ENCODE measurements at places on chromosomes 12 and 14.

GRCh38 chr14:34348592-34348991, 113.4 kb downstream of the SPTSSA start:
- no peak for DNase-seq

DNA sequence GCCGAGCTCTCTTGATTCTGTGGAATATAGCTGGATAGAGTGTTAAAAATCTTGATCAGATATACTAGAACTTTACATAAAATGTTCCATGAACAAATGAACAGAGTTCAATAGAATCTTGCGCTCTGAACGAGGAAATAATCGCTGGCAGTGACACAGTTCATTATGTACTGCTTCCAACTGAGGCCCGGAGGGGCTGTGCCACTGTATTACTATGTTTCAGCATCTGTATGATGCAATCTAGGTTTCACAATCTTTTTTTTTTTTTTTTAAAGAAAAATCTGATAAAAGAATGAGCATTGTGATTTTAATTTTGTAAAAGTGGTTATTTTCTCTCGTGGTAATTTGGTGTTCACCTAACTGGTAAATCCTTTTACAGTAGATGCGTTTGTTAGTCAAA, 77.2 kb downstream of the FERMT2 start:
- DNase-seq = no peak

- no peak for DNase-seq
Observed at GRCh38 chr14:51157012-51157411, 62.1 kb upstream of the TRIM9 start.

GRCh38 chr14:50792634-50793068, 38.3 kb downstream of the NIN start:
- no peak for DNase-seq

DNA sequence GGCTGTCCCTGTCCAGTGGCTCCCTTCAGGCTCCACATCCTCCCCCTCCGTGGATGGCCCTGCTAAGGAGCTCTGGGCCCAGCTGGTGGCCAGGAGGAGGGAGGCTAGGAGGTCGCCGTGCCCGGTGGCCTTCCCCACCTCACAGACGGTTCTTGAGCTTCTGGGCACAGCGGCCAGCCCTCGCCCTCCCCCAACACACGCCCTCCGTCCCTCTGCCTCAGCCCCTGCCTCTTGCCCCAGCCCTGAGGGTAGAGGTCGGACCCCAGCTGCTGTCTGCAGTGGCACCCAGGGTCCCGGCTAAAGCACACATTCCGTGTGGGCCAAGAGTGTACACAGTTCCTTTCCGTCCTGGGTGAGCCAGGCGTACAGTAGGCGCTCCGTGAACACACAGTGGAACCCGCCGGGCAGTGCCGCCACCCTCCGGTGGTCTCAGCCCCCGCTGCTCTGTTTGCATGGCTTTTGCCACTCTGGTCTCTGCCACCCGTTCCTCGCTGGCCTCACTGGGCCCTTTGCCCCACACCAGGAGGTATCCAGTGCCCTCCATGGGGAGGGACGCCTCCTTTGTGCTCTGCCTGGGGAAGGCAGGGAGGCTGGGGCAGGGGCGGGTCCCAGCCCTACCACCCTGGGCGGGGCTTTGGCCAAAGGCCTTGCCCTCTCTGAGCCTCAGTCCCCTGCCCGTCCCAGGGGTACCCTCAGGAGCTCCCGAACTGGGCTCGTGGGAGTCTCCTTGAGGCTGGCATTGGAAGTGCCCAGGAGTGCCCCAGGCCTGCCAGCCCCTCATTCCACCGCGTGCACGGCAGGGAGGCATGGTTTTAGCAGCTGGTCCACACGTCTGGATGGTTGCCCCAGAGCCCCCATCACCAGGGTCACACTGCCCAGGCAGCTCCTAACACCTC, 13.0 kb downstream of the TRMT61A start:
- no peak for DNase-seq

GRCh38 chr14:73741876-73742519, 27.8 kb upstream of the PNMA1 start:
- DNase-seq = no peak

DNA sequence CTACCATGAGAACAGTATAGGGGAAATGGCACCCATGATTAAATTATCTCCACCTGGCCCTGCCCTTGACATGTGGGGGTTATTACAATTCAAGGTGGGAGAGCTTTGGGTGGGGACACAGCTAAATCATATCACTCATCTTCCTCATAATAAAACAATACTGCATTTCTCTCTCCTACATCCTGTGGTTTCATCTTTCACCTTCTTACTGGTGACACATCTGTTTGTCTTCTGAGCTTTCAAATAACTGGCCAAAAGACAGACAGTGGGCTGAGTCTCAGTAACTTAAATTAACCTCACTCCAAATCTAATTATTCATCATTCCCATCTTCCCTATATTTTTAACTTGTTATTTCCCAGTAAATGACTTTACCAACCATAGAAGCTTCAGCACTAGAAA, 729.7 kb upstream of the USP15 start:
- DNase-seq = no peak

GRCh38 chr12:116184763-116185162, 92.7 kb downstream of the MED13L start:
- DNase-seq = no peak
